ENCODE measurements at places on chromosomes 1 and 21.

DNA sequence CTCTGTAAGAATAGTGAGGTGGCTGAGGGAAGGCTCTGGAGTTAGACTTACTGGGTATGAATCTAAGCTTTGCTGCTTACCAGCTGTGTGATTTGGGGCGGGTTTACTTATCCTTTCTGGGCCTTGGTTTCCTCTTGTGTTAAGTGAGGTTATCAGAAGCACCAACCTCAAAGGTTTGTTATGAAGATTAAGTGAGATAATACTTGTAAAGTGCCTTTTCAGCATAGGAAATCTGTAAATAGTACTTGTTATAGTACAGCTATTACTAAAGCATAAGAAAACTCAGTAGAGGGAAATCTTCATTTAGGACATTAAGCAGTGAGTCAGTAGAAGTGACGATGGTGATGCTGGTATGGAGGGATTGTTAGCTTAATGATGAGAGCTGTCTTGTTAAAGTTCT is 12.1 kb downstream of the HHAT start:
- no peak for DNase-seq

DNA sequence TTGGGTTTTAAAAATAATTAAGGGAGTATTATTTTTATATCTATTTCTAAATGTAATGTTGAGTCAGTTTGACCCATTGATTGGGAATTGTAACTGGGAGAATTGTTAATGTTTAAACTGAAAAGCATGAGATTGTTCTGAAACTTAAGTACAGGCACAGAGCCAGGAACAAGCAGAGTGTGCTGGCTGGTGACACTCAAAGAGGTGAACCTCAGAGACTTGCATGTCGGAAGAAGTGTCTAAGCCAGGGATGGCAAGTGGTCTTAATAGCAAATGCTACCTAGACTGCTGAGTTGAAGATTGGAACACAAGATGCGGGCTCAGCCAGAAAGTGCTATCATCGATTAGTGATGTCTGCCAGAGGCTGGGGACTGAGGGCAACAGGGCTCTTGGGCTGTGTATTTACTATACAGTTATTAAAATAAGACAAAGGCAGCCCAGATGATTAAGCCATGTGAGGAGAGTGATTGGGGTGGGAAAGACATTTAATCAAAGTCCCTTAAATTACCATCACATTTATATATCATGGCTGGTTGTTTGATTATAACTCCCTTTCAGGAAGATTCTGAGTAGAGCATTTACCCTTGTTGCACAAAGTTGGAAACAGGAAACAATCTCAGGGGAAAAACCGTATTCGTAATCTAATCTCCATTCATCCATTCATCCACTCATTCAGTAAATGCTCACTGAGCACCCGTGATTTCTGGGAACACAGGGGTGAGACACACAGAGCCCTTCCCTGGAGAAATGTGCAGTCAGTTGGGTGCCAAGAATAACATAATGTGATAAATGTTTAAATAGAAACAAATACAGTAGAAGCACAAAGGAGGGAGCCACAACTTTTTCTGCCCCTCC is 42.8 kb downstream of the C8A start:
- no peak for DNase-seq

DNA sequence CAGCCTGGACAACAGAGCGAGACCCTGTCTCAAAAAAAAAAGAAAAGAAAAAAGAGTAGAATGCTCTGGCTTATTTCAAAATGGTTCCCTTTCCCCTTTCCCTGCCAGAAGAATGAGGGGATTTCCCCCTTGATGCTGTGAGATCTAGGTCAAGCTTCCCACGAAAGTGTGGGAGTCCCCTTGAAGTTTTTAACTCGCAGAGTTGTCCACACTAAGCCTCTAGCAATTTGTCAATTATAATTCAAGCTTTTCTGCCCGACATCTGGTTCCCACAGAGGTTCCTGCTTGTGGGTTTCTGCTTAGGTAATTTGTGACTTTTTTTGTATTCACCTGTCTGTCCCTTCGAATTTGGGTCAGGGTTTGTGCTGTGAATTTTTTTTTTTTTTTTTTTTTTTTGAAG is 62.8 kb downstream of the ZFYVE9 start:
- no peak for DNase-seq

DNA sequence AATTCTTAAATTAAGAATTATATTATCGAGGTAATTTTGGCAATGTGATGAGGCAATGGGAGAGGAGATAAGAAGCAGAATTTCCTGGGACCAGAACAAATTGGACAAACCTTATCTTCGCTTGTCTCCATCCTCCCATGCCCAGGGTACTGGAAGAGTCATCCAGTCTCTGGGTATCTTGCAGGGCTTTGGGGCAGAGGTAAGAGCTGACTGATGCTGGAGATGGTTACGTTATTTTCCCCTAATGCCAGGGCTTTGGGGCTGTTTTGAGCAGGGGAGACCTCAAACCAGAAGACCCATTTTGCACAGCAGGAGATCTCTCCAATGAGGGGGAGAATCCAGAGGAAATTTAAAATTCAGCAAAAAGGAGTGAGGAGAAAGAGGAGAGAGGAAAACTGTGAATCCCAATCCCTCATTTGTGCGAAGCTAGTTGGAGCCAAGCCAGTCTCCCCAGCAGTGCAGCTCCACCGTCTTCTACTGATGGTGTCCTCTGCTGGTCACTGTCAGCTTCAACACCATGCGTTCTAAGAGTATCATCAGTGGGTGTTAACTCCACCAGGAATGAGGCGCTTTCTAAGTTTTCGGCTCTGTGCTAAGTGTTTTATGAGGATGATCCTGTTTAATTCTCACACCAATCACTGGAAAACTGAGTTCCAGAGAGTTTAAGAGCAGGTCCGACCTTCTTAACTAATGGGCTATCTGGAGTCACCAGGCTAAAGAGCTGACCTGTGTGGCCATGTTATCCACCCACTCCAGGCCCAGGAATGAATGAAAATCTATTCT is 86.8 kb upstream of the CD34 start:
- DNase-seq = peak; percentile 73

GRCh38 chr1:179082999-179083335 is 1.1 kb downstream of the TOR3A start:
- DNase-seq = no peak

DNA sequence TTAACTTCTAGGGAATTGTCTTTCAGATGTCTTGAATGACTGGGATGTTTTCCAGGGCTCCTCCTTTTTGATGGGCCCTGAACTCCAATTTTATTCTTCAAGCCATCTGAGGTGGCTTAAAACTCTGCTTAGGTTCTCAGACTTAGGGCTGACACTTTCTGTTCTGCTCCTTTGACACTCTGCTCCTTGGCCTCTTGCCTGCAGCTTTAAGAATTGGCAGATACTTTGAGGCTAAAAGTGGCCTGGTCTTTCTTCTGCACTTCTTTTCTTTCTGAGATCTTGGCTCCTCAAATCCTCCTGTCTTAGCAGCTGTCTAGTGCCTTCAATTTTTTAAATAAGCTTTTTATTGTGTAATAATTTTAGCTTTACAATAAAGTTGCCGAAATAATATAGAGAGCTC is 294.6 kb downstream of the RPS6KC1 start:
- no peak for DNase-seq

DNA sequence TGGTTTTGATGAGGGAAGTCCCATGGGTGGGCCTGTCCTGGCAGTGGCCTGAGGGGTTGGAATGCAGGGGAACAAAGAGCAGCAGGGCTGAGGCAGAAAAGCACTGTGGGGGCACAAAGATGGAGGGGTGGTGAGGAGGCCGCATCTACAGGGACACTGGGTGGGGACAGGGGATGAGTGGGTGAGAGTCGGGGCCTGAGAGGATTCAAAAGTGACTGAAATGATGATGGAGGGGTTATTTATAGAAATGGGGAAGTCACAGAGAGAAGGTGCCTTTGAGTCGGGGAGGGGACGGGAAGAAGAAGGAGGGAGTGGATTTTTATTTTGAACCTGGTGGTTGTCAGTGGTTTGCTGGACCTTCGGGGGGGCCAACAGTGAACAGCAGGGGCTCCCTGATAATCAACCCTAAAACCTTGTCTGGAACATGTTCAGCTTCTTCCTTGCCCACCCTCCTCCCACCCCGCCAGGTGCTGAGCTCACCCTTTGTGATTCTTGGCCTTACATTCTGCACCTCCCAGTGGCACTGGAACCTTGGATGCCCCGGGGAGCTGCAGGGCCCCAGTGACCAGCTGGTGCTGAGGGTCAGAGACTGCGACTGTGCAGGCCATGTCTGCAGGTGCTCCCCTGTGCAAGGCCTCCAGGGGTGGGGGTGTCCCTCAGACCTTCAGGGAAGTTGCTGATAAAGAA is 42.9 kb downstream of the IER5 start:
- no peak for DNase-seq

GRCh38 chr1:152449661-152450060 is 35.6 kb upstream of the CRNN start:
- DNase-seq = no peak

DNA sequence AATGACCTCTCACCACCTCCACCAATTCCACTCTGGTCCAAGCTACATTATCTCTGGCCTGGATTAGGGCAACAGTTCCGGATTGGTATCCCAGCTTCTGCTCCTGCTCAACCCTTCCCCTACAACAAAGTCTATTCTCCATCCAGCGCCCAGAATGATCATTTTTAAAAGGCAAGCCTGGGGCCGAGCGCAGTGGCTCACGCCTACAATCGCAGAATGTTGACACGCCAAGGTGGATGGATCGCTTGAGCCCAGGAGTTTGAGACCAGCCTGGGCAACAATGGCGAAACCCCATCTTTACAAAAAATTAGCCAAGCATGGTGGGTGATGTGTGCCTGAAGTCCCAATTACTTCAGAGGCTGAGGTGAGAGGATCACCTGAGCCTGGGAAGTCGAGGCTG is 2.2 kb downstream of the LYST start:
- no peak for DNase-seq

DNA sequence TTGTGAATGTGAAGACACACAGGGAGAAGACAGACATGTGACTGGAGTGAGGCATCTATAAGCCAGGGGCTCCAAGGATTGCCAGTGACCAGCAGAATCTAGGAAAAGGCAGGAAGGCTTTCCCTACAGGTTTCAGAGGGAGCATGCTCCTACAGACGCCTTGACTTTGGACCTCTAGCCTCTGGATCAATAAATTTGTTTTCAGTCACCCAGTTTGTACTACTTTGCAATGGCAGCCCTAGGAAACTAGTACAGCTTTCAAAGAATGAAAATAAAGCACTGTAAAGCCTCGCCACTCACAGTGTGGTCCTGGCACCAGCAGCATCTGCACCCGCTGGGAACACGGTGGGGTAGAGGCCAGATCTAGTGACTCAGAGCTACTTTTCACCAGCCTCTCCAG is 510.0 kb downstream of the LTN1 start:
- no peak for DNase-seq

GRCh38 chr1:205537386-205538018 is 33.0 kb downstream of the CDK18 start:
- DNase-seq = no peak

- DNase-seq = no peak
Measured at GRCh38 chr1:231612393-231613089, 14.0 kb upstream of the DISC1 start.

- no peak for DNase-seq
Measured at GRCh38 chr1:43337588-43337987, at the start of gene MPL. Gene MPL, plus strand, starts transcription at chr1:43337818. Its CDS starts 31 bp downstream, at chr1:43337849.

- no peak for DNase-seq
Measured at GRCh38 chr1:174998569-174999215, 1.1 kb upstream of the CACYBP start.

DNA sequence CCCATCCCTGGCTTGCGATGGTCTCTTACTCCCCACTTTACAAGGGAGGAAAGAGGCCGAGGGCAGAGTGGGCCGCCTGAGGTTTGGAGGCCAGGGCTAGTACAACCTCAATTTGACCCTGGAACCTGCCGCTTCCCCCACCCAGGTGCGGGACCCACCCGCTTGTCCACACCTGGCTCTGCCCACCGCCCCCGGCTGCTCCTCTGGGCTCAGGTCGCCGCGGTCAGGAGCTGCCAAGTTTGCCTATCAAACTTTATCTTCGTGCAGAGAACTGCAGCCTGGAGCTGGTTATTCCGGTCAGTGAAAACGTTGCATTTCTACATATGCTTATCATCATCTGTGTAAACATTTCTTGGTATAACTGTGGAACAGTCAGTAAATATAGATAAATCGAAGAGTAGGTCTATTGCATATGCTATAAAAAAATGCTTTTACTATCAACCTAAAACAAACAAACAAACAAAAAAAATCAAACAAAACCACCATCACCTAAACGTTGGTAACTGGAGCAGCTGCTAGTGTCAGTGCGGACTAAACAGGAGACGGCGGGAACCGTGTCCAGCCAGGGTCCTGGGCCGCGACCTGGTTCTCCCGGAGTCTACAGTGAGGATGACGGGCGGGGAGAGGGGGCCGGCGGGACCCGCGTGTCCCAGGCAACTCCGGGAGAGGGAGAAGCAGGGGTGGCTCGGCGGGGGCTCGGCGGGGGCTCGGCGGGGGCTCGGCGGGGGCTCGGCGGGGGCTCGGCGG is 906 bp upstream of the ADARB1 start:
- peak; percentile 50 for DNase-seq

- DNase-seq = no peak
Measured at GRCh38 chr21:15000081-15000480, 64.7 kb downstream of the NRIP1 start.

- peak; percentile 60 for DNase-seq
Measured at GRCh38 chr1:151790940-151791651, 796 bp upstream of the TDRKH start.

DNA sequence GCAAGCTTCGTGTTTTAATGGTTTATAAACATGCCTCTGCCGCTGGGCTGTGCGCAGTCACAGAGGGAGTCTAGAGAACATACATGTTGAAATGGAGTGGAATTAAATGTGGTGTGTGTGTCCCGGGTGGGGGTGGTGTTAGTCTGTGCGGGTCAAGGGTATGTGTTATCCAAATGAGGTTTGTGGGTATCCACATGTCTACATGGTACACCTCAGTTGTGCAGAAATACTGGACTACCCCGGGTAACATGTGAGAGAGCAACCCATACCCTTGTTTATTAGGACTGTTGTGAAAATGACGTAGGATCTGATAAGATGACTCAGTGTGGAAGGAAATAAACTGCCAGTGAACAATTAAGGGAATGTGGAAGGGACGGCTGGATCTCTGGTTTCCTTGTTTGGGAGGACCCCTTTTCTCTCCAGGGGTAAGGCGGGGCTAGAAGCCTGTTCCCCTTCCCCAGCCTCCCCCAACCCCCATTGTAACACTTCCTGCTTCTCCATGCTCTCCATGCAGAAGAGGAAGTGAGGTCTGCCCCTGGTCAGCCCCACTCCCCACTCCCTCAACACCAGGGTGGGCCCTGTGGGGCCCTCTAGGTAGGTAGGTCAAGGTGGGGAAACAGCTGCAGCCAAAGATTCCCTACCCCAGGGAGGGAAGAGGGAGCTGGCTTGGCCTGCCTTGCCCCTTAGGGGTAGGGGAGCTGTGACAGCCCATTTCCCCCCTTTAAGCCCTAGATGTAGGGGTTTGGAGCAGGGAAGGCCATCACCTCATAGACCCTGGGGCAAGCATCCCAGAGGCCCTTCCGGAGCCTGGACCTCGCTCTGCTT is 690 bp downstream of the EPS8L3 start:
- no peak for DNase-seq

- no peak for DNase-seq
Measured at GRCh38 chr1:9280015-9280860, 12.5 kb upstream of the SPSB1 start.

- no peak for DNase-seq
Measured at GRCh38 chr1:185432948-185433347, 115.9 kb upstream of the IVNS1ABP start.

Measured in T47D (cell line).